ENCODE measurements at places on chromosomes 7 and 10.

DNA sequence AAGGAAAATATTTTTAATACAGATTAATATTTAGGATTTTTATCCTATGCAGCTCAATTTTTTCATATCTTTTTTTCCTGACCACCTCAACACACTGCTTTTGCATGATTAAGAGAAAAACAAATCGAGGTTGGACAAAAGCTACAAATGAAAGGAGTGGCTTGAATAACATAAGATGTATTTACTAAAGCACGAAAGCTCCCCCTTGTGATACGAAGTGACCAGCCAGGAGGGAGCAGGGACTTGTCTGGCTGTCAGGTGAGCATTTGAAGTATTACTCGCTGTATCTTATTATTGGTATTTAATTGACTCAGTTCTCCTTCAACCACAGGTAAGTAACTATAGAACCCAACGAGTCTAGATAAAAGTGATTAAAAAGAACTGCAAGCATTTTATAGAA lies 265.2 kb upstream of the PHF14 start:
- no peak for DNase-seq

GRCh38 chr10:98134117-98134430 lies 383 bp upstream of the R3HCC1L start:
- no peak for DNase-seq

DNA sequence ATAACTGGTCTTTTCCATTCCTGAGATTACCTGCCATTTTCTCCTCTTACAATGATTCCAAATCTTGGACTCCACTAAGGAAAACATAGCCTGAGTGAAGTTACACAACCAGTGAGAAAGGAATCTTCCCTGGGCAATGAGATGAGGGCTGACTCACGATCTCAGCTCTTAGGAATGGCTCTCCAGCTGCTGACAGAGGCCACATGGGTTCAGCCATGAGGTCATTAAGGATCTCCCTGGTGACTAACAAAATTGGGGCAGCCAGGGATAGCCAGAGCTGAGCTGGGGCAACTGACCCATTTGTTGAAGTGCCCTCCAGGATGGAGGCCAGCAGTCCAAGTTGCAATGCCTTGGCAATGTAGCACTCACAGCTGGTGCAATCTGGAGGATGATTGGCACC lies 78.7 kb upstream of the MKLN1 start:
- DNase-seq, result no peak

DNA sequence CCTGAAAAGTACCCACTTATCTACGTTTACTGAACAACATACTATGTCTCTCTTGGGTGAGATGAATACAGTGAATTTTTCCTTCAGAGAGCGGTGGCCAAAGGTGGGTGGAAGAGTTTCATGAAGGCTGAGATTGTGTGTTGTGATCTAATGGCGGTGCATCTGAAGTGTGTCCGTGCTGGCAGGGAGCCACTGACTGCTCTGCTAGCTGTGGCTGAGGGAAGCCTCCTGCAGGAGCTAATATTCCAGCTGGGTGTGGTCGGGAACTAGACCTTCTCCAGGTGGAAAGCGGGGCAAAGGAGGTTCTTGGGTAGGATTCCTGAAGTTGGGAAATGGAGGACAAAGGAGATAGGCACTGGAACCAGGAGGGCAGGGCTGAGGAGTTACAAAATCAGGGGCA lies 69.2 kb upstream of the GRB10 start:
- DNase-seq, result no peak

- no peak for DNase-seq
These were observed 38.4 kb upstream of the NPFFR1 start for GRCh38 chr10:70321897-70322890.

GRCh38 chr10:50937230-50937907 lies 51.9 kb upstream of the A1CF start:
- no peak for DNase-seq

DNA sequence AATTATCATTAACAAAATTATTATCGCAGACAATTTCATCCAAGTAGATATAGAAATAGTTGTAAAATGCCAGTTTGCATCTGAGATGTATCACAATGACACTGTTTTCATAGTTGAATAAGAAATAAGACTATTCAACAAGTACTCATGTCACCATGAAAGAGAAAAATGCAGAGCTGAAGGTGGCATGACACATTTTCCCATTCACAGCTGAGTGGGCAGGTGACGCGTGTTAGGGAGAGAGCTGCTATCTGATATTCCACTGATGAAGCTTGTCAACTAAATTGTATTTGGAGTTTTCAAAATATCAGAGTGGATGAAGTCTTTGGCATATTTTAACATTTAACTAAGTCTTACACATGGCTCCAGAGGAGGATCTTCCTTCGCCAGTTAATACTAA lies 70.3 kb upstream of the HDAC9 start:
- DNase-seq, result no peak

DNA sequence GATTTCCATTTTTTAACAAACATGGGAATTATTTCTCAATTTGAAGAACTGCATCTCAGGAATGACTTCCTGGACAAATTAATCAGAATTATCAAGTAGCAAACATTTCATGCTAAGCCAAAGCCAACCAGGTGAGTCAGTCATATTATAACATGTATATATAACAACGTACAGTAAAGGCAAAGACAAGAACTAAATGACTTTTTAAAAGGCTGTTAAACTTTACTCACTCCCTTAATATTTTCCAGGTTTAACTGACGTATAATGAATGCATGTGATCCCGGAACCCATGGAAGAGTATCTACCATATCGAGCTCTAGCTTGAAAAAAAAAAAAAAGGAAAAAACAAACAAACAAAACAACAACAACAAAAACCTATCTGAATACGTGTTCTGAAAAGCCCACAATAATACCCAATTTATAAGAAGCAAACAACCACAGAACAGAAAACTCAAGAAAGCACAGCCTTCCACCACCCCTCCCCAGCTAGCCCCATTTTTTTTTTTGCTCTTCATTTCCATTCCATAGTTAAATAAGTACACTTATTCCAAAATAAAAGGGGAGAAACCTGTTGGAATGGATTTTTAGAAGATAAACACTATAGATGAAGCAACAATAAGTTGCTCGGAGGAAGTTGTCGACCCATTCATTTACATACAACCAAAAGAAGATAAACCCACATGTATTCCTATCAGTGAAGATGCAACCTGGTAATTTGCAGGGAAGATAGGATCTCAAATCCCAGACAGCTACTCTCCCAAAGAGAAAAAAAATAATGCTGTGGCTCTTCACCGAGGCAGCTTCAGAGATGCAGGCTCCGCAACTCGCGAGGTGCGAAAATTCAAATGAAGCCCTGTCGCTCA lies 537 bp downstream of the NAPEPLD start:
- no peak for DNase-seq

DNA sequence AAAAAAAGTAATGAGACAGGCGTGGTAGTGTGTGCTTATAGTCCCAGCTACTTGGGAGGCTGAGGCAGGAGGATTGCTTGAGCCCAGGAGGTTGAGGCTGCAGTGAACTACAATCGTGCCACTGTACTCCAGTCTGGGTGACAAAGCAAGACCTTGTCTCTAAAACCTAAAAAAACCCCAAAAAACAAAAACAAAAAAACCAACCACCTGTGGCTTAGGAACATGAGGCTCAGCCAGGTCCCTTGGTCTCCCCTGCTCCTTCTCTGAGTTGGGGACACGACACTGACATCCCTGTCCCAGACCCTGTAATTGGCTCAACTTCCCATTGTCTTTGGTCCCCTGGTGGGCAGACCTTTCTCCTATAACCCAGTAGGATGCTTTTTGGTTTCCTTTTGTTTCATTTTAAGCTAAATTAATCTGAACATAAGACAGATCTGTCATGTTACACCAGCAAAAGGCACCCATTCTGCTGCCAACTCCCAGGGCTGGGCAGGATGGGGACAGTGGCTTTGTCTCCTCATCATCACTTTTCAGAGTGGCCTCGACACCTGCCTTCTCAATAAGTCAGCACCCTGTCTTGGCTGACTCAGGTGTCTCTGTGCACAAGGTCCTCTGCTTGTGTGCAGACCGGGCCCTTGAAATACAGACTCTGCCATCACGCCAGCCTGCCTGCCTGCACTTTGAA lies 74.4 kb downstream of the MYL10 start:
- DNase-seq, result no peak

DNA sequence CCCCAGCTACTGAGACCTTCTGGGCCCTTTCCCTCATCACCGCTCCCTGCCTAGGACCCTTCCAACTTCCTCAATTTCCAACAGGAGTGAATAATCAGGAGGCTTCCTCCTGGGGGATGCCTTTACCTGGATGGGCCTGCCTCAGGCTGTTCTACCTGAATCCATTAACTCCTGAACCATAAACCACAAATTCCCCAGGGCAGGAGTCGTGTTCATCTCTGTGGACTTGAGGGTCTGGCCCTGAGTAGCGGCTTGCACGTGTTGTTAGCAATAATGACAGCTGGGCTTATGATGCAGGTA lies 105.1 kb upstream of the GPR26 start:
- no peak for DNase-seq

- no peak for DNase-seq
These were observed 3.3 kb upstream of the DENND10 start for GRCh38 chr10:119100434-119101238.

GRCh38 chr10:60662917-60663614 lies 115.2 kb upstream of the CDK1 start:
- no peak for DNase-seq

DNA sequence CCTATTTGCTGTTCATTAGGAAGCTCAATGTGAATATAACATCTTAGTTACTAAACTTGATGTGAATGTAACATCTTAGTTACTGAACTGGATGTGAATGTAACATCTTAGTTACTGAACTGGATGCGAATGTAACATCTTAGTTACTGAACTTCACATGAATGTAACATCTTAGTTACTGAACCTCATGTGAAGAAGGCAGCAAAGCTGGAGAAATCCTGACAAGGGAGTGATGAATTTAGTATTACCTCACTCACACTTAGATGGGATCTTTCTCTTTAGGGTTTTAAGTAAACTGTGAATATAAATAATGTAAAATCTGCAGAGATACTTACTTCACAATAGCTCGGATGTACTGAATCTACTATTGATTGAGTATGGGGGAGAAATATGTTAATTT lies 73.6 kb downstream of the ETV1 start:
- DNase-seq, result no peak

DNA sequence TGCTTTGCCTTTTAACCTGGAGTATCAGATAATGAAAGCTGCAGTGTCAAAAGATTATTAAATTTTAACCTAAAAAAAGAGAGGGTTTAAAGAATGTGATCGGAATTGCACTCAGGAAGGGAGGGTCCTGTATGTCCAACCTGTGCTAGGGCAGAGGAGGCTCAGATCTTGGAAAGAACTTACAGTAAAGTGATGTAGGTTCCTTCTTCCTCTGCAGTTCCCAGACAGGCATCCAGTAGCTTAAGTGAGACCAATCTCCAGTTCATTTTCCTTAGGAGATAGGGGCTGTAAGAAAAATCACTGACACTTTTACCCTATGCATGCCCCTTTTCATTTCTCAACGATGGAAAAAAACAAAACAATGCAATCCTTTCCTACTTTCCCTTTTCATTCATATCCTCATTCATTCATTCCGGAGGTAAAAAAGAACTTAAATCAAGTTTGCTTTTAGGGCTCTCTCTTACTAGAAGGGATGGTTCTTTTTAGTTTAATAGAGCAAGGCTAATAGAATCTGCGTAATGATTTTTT lies 28.3 kb downstream of the EXOC6 start:
- DNase-seq, result no peak

DNA sequence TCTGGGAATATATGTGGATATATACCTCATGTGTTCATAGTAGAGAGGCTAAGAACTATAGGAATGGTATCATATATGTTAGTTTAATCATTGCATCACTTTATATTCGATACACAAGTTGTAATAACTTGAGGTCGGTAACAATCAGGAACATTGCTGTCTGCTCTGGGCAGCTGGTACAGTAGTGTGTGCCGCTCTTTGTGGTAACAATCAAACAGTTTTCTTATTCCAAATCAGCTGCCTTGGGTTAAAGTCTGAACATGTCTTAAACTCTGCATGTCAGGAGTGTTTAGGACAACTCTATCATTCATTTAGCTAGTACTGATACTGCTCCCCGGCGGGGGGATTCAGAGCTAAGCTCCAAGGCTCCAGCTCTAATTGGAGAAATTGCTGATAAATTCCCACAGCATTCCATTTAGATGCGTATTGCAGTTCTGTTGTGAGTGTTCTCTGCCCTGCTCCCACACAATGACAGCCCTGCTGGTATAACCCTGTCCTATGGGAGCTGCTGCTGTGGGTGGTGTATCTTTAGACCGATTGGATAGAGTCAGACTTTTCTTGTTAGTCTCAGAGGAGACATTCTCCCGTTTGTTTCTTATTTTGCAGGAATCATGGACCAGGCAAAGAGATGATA lies 707.5 kb upstream of the FZD8 start:
- no peak for DNase-seq

DNA sequence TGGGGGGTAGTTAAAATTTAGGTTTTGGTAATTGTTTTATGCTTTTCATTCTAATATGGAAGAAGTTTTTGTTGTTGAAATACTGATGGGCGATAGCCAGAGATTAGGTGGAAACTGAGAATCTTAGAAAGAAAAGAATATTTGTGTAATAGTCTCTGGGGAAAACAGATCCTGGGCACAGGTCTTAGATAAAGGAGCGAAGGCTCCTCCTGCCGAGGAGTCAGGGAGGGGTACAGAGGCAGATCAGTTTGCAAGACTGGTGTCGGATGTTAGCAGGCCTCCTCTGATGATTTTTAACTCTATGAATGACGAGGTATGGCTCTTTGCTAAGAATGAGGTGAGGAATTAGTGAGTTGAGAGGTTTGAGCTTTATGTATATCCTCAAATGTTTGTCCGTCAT lies 339.7 kb downstream of the HGF start:
- no peak for DNase-seq

- DNase-seq, result no peak
These were observed 16.7 kb downstream of the RBP3 start for GRCh38 chr10:47364911-47365310.

DNA sequence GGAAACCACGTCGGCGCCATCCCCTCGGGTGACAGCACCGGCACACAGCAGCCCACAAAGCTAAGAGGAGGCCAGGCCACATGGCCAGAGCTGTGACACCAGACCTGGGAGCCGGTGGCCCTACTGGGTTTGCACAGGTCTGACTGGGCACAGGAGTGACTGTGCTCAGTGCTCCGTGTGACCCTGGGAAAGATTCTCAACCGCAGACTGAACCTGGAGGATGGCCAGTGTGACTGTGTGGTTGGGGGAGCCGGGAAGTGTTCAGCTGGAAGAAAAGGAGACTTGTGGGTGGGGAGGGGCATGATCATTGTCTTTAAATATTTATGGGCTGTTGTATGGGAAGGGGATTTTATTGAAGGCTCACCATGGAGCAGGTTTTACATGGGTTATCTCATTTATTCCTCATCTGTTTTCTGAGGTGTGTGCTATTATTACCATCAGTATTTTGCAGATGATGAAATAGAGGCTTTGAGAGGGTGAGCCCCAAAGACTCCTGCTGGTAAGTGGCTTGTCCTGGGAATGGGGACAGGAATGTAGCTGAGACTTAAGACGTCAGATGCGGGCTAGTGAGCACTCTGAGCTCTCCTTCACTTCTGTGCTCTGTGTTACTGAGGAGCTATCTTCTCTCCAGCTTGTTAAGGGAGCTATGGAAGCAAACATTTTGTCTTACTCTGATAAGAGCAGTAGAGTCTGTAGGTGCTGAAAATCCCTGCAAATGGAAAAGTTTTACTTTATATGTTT lies 127.5 kb downstream of the TMEM178B start:
- no peak for DNase-seq

Measured in stimulated activated CD8-positive, alpha-beta memory T cell treated with anti-CD3 and anti-CD28 coated beads, Interleukin-15, amount 100 ng/mL, for 1 hour (primary cell).